ENCODE measurements at places on chromosomes 5 and 9. TPM values are rescaled to one million over a fixed set of nuclear protein-coding genes. Genes with fewer than 3 reads are reported as not detected.

Gene SMIM15
- polyA plus RNA-seq, result 30.1 TPM

Gene GPX8
- 20.7 TPM for polyA plus RNA-seq

Gene SPATA31D4
- not detected for polyA plus RNA-seq

Gene FST
- polyA plus RNA-seq, result 30.6 TPM

Gene PHYHD1
- polyA plus RNA-seq, result 41.6 TPM

Gene SLC27A6
- not detected for polyA plus RNA-seq

Gene PPIC
- polyA plus RNA-seq, result 22.5 TPM

Gene BSPRY
- polyA plus RNA-seq, result 25.1 TPM

Gene PCSK5
- polyA plus RNA-seq, result 12.5 TPM

Gene PLAC8L1
- 0.24 TPM for polyA plus RNA-seq

Gene MARVELD2
- polyA plus RNA-seq, result 0.61 TPM

Gene LIFR
- 23.7 TPM for polyA plus RNA-seq

Gene AIF1L
- polyA plus RNA-seq, result 46.2 TPM

Gene SLC46A2
- polyA plus RNA-seq, result 0.67 TPM

Gene LCN9
- not detected for polyA plus RNA-seq

Gene PHF24
- 0.34 TPM for polyA plus RNA-seq

Gene BTNL8
- polyA plus RNA-seq, result 0.34 TPM

Gene MAP1B
- polyA plus RNA-seq, result 21.9 TPM

Gene RUSC2
- 17.1 TPM for polyA plus RNA-seq

Gene TRIP13
- polyA plus RNA-seq, result 1.5 TPM

Gene KCTD16
- polyA plus RNA-seq, result 0.38 TPM

Gene EPB41L4A
- polyA plus RNA-seq, result 6.1 TPM

Gene PCDHGB1
- polyA plus RNA-seq, result 0.11 TPM

Gene INSYN2B
- polyA plus RNA-seq, result not detected

Gene FXN
- polyA plus RNA-seq, result 8.3 TPM

Gene ANKRD33B
- polyA plus RNA-seq, result 2.9 TPM

Gene APBA1
- polyA plus RNA-seq, result 1.6 TPM

Gene ZDHHC12
- polyA plus RNA-seq, result 28.8 TPM

Gene SELENOP
- polyA plus RNA-seq, result 83.3 TPM

Gene ADRB2
- 12.0 TPM for polyA plus RNA-seq

Gene PCDHGA9
- polyA plus RNA-seq, result 0.89 TPM

Gene GFRA3
- polyA plus RNA-seq, result 0.28 TPM

Gene GMCL2
- polyA plus RNA-seq, result not detected

Gene MELK
- polyA plus RNA-seq, result 0.19 TPM

Gene LRRC19
- not detected for polyA plus RNA-seq

Gene ASB6
- 8.9 TPM for polyA plus RNA-seq

Gene OLFM1
- polyA plus RNA-seq, result 6.5 TPM

Gene CCNO
- polyA plus RNA-seq, result not detected

Gene TMEM8B
- polyA plus RNA-seq, result 5.6 TPM

Gene LRRC70
- polyA plus RNA-seq, result 1.0 TPM

Gene PITX1
- 0.32 TPM for polyA plus RNA-seq

Gene TMCO6
- 18.7 TPM for polyA plus RNA-seq

Gene ADCY2
- polyA plus RNA-seq, result 0.89 TPM

Gene GALNT12
- polyA plus RNA-seq, result 3.3 TPM

Gene FAM193B
- polyA plus RNA-seq, result 201 TPM

Gene SH3PXD2B
- polyA plus RNA-seq, result 23.6 TPM

Gene C1QTNF2
- polyA plus RNA-seq, result 0.56 TPM

Gene SPINK7
- not detected for polyA plus RNA-seq

Gene DNAJC18
- 5.6 TPM for polyA plus RNA-seq
